Upper lobe of left lung (tissue), 6 donors: ENCODE measurements at places on chromosomes 7 and 10. TPM values are rescaled to one million over a fixed set of nuclear protein-coding genes. Genes with fewer than 3 reads are reported as not detected.

Gene C7orf57
- total RNA-seq = 11.4 TPM

Gene KEL
- 9.2 TPM for total RNA-seq

Gene LRRTM3
- not detected for total RNA-seq

Gene IQCE
- total RNA-seq = 33.4 TPM

Gene PAPOLB
- total RNA-seq = 0.33 TPM

Gene FAS
- 41.6 TPM for total RNA-seq

Gene GHRHR
- 0.67 TPM for total RNA-seq

Gene NXPH1
- not detected for total RNA-seq

Gene PNLIPRP3
- total RNA-seq = not detected

GRCh38 chr10:73093922-73094850 lies 2.5 kb downstream of the P4HA1 start:
- no peaks in the 10 kb centered on the region for H3K36me3 ChIP-seq
- H3K27ac ChIP-seq = no peak overlapping the region
- DNase-seq = no peak
- H3K4me1 ChIP-seq = peaks cover 15% of the 10 kb centered on the region
- H3K4me3 ChIP-seq = peak overlapping the region; percentile 81

DNA sequence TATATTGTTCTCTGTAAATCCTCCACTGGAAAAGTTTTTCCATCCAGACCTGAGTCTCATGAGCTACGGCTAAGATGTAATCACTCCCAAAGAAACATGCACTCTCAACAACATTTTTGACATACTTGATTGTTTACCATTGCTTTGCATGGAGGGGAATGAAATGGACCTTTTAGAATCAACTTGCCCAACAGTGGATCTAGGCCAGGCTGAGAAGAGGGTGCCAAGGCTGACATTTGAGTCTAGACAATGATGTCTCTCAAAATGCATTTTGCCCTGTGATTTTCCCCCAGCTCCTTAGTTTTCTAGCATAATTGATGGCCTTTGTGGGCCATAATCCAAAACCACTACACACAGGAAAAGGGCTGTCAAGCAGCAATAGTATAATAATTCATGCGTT lies 297.9 kb upstream of the KLF6 start:
- H3K4me3 ChIP-seq = no peak overlapping the region
- no peak for DNase-seq
- no peaks in the 10 kb centered on the region for H3K27me3 ChIP-seq
- no peak overlapping the region for H3K27ac ChIP-seq
- H3K4me1 ChIP-seq = peaks cover 6% of the 10 kb centered on the region

DNA sequence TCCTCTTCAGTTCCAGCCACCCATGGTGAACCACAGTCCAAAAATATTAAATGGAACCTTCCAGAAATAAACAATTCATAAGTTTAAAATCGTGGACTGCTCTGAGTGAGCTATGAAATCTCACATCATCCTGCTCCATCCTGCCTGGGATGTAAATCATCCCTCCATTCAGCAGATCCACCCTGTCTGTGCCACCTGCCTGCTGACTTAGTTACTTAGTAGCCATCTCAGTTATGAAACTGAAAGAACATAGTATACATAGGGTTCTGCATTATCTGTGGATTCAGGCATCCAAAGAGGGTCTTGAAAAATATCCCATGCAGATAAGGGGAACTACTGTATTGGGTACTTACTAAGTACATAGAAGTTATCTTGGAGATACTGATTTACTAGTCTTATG lies 89.0 kb downstream of the ST8SIA6 start:
- no peak overlapping the region for H3K27ac ChIP-seq
- H3K27me3 ChIP-seq = no peaks in the 10 kb centered on the region
- H3K4me1 ChIP-seq = no peaks in the 10 kb centered on the region
- no peak for DNase-seq
- no peak overlapping the region for H3K4me3 ChIP-seq
- no peaks in the 10 kb centered on the region for H3K36me3 ChIP-seq

- H3K4me3 ChIP-seq = no peak overlapping the region
- DNase-seq = no peak
- H3K27me3 ChIP-seq = no peaks in the 10 kb centered on the region
- H3K36me3 ChIP-seq = no peaks in the 10 kb centered on the region
- H3K27ac ChIP-seq = no peak overlapping the region
- no peaks in the 10 kb centered on the region for H3K4me1 ChIP-seq
Measured at GRCh38 chr10:125783957-125784356, 8.3 kb upstream of the MMP21 start.

- no peaks in the 10 kb centered on the region for H3K4me1 ChIP-seq
- no peaks in the 10 kb centered on the region for H3K27me3 ChIP-seq
- DNase-seq = no peak
- H3K4me3 ChIP-seq = no peak overlapping the region
Measured at GRCh38 chr10:58217612-58218011, 50.1 kb downstream of the IPMK start.

DNA sequence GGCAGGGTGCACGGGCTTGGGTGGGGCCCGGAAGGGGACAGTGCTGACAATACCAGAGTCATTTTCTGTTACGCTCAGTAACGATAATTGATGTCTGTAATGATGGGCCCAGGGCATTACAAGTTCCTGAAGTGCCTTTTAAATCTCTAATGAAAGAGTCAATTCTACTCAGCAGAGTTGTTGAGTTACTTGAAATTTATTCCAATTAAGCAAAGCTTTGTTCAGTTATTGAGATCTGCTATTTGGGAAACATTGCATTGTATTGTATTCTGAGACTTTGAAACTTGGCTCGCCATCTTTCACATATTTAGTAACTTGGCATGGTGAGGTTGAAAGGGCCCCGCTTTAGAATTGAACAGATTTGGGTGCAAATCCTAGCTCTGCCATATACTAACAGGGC lies 34.7 kb downstream of the MINDY4 start:
- H3K27ac ChIP-seq = no peak overlapping the region
- H3K4me1 ChIP-seq = peaks cover 24% of the 10 kb centered on the region
- DNase-seq = no peak
- no peaks in the 10 kb centered on the region for H3K36me3 ChIP-seq

- no peaks in the 10 kb centered on the region for H3K36me3 ChIP-seq
- peak; percentile 66 for DNase-seq
- peaks cover 5% of the 10 kb centered on the region for H3K4me1 ChIP-seq
- no peak overlapping the region for H3K27ac ChIP-seq
Measured at GRCh38 chr10:114266521-114266920, 27.5 kb downstream of the VWA2 start.

GRCh38 chr10:119862524-119862923 lies 10.1 kb downstream of the MCMBP start:
- H3K27ac ChIP-seq = no peak overlapping the region
- H3K4me3 ChIP-seq = no peak overlapping the region

GRCh38 chr7:132653366-132653930 lies 77.2 kb upstream of the PLXNA4 start:
- H3K4me1 ChIP-seq = peaks cover 16% of the 10 kb centered on the region
- H3K36me3 ChIP-seq = no peaks in the 10 kb centered on the region
- DNase-seq = no peak
- no peaks in the 10 kb centered on the region for H3K27me3 ChIP-seq
- H3K27ac ChIP-seq = no peak overlapping the region

- no peak for DNase-seq
- no peak overlapping the region for H3K4me3 ChIP-seq
- no peak overlapping the region for H3K27ac ChIP-seq
- no peaks in the 10 kb centered on the region for H3K36me3 ChIP-seq
Measured at GRCh38 chr7:112749775-112750174, 40.4 kb downstream of the TMEM168 start.

- no peaks in the 10 kb centered on the region for H3K36me3 ChIP-seq
- DNase-seq = no peak
- no peak overlapping the region for H3K27ac ChIP-seq
- H3K4me1 ChIP-seq = no peaks in the 10 kb centered on the region
Measured at GRCh38 chr10:131653554-131654470, 247.0 kb upstream of the PPP2R2D start.

DNA sequence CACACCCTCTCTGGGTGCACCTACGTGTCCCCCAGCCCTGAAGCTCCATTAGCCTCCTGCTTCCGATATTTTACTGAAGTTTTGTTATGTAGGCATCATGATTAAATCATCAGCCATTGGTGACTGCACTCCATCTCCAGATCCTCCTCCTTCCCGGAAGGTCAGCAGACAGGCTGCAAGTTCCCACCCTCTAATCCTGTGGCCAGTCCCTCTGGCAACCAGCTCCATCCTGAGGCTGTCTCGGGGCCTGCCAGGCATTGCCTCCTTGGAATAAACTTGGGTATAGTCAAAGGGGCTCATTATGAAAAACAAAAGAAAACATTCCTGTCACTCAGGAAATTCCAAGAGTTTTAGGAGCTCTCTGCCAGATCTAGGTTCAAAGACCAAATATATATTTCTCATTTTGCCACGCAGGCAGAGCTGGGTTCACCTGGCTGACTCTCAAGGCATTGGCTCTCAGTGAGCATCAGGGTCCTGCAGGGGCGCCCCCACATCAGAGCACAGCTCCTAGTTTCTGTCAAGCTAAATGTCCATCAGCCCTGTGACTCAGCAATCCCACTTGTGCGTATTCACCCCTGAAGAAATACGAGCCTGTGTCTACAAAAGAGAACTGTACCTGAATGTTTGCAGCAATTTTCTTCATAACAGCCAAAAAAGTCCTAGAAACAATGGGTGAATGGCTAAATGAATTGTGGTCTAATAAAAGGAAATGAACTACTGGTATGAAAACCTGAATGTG lies 27.4 kb upstream of the TMEM72 start:
- peaks cover 9% of the 10 kb centered on the region for H3K4me1 ChIP-seq
- DNase-seq = no peak
- no peak overlapping the region for H3K27ac ChIP-seq
- H3K27me3 ChIP-seq = no peaks in the 10 kb centered on the region
- H3K36me3 ChIP-seq = no peaks in the 10 kb centered on the region

DNA sequence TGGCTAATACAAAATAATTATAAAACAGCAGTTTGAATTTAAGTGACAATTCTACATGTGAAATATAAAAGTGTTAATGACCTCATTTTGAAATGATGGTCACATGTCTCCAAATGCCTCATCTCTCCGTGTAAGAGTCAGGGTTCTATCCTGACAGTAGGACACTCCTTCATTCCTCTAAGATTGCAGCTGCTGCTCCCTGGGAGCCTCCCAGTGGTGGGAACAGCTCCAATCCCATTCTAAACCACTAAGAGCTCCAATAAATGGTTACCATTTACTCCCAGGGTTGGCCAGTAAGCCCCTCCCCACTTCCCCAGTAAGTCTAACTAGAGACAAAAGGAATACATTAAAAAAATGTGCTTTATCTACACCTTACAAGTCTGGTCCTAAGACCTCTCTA lies 344.6 kb upstream of the AOAH start:
- H3K27me3 ChIP-seq = no peaks in the 10 kb centered on the region
- no peak for DNase-seq
- H3K4me1 ChIP-seq = no peaks in the 10 kb centered on the region
- H3K36me3 ChIP-seq = no peaks in the 10 kb centered on the region

GRCh38 chr7:139515266-139515665 lies 8.2 kb upstream of the CLEC2L start:
- no peak for DNase-seq
- H3K4me1 ChIP-seq = no peaks in the 10 kb centered on the region
- H3K36me3 ChIP-seq = no peaks in the 10 kb centered on the region
- no peaks in the 10 kb centered on the region for H3K27me3 ChIP-seq
- H3K27ac ChIP-seq = no peak overlapping the region

- H3K27ac ChIP-seq = no peak overlapping the region
- no peak overlapping the region for H3K4me3 ChIP-seq
- no peaks in the 10 kb centered on the region for H3K36me3 ChIP-seq
- no peaks in the 10 kb centered on the region for H3K4me1 ChIP-seq
- DNase-seq = no peak
- no peaks in the 10 kb centered on the region for H3K27me3 ChIP-seq
Measured at GRCh38 chr7:157674027-157674714, 337.4 kb downstream of the DNAJB6 start.

- no peak overlapping the region for H3K4me3 ChIP-seq
- no peak for DNase-seq
- H3K27me3 ChIP-seq = no peaks in the 10 kb centered on the region
- H3K4me1 ChIP-seq = no peaks in the 10 kb centered on the region
- no peak overlapping the region for H3K27ac ChIP-seq
Measured at GRCh38 chr7:16345979-16346958, 75.1 kb downstream of the CRPPA start.

GRCh38 chr7:71988201-71988600 lies 423.9 kb downstream of the CALN1 start:
- H3K4me3 ChIP-seq = no peak overlapping the region
- H3K27me3 ChIP-seq = no peaks in the 10 kb centered on the region
- no peaks in the 10 kb centered on the region for H3K4me1 ChIP-seq
- no peak for DNase-seq
- no peaks in the 10 kb centered on the region for H3K36me3 ChIP-seq

GRCh38 chr10:63416376-63416775 lies 49.4 kb downstream of the JMJD1C start:
- no peak overlapping the region for H3K27ac ChIP-seq
- H3K4me3 ChIP-seq = no peak overlapping the region
- peaks cover 24% of the 10 kb centered on the region for H3K4me1 ChIP-seq
- H3K27me3 ChIP-seq = no peaks in the 10 kb centered on the region

- H3K4me1 ChIP-seq = peaks cover 21% of the 10 kb centered on the region
- no peak overlapping the region for H3K4me3 ChIP-seq
- H3K36me3 ChIP-seq = no peaks in the 10 kb centered on the region
- peak overlapping the region; percentile 76 for H3K27ac ChIP-seq
- H3K27me3 ChIP-seq = no peaks in the 10 kb centered on the region
- DNase-seq = no peak
Measured at GRCh38 chr10:103232131-103232673, 13.5 kb upstream of the RPEL1 start.

DNA sequence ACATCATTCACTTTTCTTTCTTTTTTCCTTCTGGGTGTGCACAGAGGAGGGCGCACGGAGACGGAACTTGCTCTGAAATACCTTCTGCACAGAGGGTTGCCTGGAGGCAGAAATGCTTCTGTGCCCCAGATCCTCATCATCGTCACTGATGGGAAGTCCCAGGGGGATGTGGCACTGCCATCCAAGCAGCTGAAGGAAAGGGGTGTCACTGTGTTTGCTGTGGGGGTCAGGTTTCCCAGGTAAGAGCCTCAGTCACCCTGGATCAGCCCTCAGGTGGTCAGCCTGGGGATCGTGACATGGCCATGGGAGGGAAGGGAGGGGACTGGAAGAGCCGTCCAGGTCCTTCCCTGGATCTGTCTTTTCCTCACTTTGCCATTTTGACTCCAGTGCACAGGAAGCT lies 33.6 kb downstream of the VWA2 start:
- H3K4me3 ChIP-seq = no peak overlapping the region
- no peaks in the 10 kb centered on the region for H3K36me3 ChIP-seq
- no peaks in the 10 kb centered on the region for H3K27me3 ChIP-seq
- no peak for DNase-seq

- no peak overlapping the region for H3K4me3 ChIP-seq
- H3K27me3 ChIP-seq = no peaks in the 10 kb centered on the region
- DNase-seq = no peak
- H3K4me1 ChIP-seq = no peaks in the 10 kb centered on the region
- peaks cover 6% of the 10 kb centered on the region for H3K36me3 ChIP-seq
Measured at GRCh38 chr7:108497082-108497725, 28.7 kb downstream of the PNPLA8 start.

- no peaks in the 10 kb centered on the region for H3K4me1 ChIP-seq
- DNase-seq = no peak
- no peak overlapping the region for H3K27ac ChIP-seq
- no peaks in the 10 kb centered on the region for H3K27me3 ChIP-seq
- no peaks in the 10 kb centered on the region for H3K36me3 ChIP-seq
Measured at GRCh38 chr7:42978496-42978895, 46.3 kb downstream of the MRPL32 start.

GRCh38 chr7:105648561-105649401 lies 67.5 kb upstream of the EFCAB10 start:
- H3K27me3 ChIP-seq = no peaks in the 10 kb centered on the region
- peaks cover 12% of the 10 kb centered on the region for H3K4me1 ChIP-seq
- no peak overlapping the region for H3K4me3 ChIP-seq
- H3K36me3 ChIP-seq = no peaks in the 10 kb centered on the region
- H3K27ac ChIP-seq = no peak overlapping the region
- no peak for DNase-seq
